ENCODE measurements at places on chromosomes 11 and 22.

DNA sequence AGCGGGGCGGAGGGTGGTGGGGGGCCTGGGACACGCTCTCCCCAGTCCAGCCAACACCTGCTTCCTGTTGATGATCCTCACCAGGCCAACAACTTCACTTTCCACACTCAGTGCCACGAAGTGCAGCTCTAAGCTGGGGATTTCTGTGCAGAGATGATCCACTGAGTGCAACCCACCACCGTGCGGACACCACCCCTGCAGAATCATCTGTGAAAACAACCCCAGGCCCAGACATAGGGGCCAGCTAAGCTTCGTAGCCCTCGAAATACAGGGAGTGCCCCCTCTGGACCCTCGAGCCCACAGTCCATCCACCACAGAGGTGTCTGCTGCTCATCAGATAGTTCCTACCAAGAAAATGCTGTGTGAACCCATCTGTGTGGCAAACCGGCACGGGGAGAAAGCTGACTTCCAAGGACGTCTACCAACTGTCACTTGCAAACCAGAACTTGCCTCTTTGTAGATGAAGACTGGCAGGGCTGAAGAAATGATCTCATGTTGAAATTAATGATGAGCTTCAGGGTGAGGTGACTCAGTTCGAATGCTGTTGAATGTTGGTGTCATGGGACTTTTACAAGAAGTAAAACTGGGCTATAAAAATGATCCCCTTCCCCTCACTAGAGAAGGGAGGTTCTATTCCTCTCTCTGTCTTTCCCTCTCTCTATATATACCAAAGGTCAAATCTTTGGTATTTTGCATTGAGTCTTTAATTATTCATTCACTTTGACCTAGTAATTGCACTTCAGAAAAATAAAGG is 73.4 kb downstream of the MYEOV start:
- DNase-seq: no peak

DNA sequence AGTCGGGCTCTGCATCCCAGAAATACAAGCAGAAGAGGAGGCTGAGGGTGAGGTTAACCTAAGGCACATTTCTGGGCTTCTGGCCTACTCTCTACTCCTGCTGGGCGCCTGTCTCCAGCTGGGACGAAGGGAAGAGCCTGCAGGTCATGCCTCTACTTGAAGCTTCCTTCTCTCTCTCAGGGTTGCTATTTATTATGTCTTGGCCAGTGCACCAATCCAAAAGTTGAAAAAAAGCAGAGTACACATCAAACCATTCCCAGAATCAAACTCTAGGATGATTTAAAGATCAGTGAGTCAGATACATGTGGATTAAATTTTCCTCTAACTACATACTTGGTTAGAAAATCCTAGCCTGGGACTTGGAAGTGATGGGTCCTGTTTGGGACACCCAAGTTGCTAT is 60.2 kb upstream of the CDON start:
- DNase-seq: no peak

DNA sequence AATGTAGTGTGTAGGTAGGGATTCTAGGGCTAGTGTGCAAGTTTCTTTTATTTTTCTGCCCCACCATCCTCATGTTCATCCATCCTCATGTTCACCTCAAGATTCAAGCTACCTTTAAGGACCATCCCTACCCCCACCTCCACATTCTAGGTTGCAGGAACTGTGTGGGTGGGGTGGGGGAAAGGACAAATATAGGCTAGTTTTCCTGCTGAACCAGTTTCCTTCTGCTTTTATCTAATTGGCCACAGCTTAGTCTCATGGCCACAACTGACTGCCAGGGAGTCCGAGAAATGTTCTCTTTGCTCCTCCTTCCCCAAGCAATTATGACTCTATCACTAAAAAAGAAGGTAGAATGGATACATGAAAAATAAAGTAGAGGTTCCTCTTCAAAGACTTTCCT is 179.0 kb upstream of the LARGE1 start:
- DNase-seq: no peak

GRCh38 chr11:76798671-76799065 is 15.5 kb downstream of the TSKU start:
- DNase-seq: no peak

DNA sequence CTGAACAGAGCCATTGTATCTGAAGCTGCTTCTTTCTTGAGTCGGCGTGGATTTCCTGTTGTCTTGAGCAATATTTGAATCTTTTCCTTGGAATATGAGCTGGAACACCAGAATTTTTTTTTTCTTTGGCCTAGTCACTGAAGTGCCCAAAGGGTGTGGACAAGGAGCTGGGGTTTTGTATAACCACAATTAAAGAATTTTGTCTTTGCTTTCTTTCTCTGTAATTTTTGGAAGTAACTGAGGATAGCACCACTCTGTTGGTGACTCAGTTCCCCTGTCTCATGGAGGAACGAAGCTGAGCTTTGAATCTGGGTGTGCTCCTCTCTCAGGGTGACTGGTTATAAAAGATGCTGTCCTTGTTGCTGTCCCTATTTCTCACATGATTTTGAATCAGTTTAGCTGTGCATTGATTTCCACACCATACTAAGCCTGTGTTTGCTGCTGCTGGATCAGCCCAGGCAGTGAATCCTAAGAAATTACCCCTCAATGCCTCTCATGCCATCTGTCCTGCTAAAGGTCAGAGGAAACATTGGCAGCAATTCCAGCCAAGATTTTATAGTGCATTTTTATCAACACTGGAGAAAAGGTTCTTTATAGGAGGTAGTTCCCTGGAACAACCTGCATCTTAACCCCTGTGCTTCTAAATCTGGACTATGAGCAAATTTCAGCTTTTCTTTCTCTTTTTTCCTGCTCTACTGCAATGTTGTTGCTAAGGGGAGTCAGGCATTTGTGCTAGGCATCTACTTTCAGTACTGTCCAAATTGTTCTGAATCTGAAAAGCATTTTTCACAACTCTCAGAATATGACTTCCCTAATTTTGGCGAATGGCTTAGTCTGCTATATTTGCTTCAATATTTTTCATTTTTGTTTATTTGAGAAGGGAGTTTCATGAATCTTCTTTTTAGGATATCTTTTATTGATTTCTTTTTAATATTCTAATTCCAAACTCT is 540.8 kb downstream of the SOX6 start:
- DNase-seq: no peak

- no peak for DNase-seq
Observed at GRCh38 chr11:69643646-69644045, 2.7 kb downstream of the CCND1 start.

DNA sequence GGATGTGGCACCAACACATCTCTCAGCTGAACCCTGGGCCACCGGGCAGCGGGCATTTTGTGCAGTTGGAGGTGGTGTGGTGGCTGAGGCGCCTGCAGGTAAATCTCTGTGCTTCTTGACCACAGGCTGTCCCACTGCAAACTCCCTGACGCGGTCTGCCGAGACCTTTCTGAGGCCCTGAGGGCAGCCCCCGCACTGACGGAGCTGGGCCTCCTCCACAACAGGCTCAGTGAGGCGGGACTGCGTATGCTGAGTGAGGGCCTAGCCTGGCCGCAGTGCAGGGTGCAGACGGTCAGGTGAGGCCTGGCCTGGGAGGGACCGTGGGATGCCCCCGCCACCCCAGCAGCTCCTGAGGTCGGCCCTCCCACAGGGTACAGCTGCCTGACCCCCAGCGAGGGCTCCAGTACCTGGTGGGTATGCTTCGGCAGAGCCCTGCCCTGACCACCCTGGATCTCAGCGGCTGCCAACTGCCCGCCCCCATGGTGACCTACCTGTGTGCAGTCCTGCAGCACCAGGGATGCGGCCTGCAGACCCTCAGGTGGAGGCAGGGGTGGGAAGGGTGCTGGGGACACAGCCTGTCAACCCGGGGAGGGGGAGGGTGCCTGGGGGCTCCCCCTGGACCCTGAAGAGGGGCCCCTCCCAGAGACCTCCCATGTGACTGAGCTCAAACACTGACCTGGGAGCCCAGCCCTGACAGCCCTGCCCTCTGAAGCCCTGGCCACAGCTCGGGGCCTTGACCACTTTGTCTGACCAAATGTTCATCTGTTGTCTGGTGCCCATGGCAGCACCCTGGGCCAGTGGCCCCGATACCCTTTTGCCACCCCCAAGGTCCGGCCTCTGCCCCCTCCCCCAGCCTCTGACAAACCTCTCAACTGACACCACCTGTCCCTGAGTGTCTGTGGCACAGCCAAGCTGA is 4.6 kb upstream of the PGGHG start:
- DNase-seq: no peak

- no peak for DNase-seq
Observed at GRCh38 chr11:126456783-126457542, 101.5 kb downstream of the ST3GAL4 start.

- DNase-seq: no peak
Observed at GRCh38 chr11:126332221-126332711, 23.2 kb upstream of the ST3GAL4 start.

- DNase-seq: no peak
Observed at GRCh38 chr11:25317216-25317615, 820.4 kb downstream of the LUZP2 start.

DNA sequence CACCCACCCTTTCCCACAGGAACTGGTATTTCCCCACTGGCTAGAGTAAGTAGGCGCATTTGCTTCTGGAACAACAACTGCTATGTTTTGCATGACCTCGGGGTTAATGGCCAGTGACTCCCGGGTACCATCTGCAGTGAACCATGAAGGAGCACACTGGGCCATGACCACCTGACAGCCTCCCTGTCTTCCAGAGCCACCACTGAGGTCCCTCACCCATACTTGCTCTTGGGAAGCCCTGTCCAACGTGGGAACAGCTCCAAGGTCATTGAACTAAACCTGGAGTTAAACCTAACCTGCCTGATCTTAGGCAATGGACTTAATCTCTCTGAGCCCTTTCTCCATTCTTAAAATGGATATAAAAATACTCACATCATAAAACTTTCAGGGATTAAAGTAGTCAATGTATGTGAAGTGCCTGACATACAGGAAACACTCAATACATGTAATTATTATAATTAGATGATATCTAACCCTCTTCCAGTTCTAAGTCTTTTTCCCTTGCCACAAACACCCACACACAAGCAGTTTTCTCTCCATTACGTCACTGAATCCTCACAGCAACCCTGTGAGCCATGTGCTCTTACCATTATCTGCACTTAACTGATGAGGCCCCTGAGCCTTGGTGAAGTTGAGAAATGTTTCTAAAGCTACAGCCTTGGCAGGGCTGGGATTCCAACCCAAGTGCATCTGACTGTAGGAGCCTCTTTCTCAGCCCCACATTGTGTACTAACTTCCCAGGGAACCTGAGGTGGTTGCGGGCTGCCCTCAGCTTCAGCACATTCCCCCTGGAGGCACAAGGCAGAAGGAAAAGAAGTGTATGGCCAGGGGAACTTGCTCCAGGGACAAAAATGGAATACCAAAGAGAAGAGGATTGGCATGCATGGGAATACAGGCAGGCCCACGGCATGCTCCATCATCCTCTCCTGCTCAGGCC is 74.5 kb upstream of the NCAM1 start:
- DNase-seq: no peak

DNA sequence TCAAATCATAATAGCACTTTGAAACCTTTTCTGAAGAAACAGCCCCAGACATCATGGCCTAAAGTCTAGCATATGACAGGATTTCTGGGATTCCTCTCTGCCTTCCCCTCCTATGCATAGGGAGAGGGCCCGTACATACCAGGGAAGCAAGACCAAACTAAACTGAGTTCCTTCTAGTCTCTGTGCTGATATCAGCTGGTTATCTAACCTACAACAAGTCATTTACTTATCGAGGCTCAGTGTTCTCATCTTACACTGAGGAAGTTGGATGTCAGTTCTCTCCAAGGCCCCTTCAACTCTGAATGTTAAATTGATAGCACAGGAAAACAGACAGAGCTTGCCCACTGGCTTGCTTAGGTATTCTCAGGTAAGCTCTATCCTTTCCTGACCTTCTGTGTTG is 17.0 kb upstream of the GRIK4 start:
- no peak for DNase-seq

DNA sequence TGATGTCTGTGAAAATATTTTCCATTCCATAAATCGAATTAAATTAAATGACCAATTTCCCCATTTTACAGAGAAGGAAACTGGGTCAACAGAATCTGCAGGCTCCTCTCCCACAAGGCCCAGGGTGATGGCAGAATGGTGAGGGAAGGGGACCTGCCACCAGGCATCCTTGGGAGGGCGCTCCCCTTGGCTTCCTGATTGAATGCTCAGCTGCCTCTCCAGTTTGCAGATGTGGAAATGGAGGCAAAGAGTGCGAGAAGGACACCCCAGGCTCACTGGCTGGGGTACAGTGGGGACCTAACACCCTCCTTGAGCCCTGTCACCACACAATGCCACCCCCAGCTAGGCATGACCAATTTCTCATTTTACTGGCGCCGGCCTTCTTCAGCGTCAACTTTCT is 28.5 kb upstream of the CSNK1E start:
- DNase-seq: no peak

DNA sequence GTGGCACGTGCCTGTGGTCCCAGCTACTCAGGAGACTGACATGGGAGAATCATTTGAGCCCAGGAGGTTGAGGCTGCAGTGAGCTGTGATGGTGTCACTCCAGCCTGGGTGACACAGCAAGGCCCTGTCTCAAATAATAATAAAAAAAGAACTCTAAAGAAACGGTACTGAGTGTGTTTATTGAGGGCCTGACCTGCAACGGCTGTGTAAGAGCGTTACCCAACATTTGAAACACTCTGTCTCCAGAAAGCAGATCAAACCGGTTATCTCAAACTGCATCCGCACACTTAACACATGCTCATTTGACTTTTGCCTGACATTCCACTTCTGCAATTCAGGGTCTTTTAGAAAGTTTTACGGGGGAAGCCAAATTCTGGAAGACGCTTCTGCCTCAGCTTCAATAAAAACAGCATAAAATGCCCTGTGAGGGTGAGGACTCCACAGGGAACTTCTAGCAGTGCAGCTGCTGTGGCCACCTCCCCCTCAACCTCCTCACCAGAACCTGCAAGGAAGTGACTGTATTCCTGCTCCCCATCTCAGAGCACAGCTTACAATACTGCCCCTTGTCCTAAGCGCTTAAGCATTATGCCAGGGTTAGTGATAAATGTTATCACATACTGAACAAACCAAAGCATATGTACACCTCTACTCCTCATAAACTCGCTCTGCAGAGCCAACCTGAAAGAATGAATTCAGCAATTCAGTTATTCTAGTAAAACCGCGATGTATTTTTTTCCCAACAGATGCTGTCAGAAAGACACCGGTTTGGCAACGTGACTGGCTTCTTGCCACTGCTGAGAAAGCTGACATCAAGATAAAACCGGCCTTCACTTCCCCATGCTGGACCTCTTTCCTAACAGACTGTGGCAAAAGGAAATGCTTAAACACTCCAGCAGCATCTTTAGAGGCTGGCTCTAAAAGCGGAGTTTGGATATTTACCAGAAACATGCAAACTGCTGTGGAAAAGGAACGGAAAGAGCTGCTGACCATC is 52.2 kb downstream of the PRDM10 start:
- no peak for DNase-seq

GRCh38 chr11:3796801-3797328 is 489 bp downstream of the NUP98 start:
- no peak for DNase-seq

DNA sequence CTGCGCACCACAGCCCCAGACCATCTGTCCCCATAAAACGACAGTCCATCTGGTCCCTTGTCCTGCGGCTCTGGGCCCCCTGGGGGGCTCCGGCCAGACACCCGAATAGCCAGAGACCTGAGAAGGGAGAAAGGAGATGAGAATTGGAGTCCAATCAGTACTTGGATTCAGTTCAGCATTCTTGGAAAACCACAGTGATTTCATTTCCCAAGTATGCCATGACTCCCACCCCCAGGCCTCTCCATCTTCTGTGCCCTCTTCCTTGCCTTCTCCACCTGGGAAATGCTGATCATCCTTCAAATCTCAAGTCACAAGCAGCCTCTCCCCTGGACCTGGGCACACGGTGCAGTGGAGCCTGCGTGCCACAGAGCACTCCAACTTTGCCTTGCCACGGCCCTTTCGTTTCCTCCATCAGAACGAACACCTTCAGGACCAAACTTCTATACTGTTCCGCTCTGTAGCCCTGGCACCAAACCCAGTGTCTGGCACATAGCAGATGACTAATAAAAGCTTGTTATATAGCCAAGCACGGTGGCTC is 10.9 kb upstream of the MFNG start:
- no peak for DNase-seq

Data from effector CD4-positive, alpha-beta T cell (primary cell).